T-helper 9 cell (primary cell): ENCODE measurements at places on chromosomes 5 and 9.
A peak's percentile ranks its signal among the peaks of the same experiment; 100 is the strongest.

DNA sequence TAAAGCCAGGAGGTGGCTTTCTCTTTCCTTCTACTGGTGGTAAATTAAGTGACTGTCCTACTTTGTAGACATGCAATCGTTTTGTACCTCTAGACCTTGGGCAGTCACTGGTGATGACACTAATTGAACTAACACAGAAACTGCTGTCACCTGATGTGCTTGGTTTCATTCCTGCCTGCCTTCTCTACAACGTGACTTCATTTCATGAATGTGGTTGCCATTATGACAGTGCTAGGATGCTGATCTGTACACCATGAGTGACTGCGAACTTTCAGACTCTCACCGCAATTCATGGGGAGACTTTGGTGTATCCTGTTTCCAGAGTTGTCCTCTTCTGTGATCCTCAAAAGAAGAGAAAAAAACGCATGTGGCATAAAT lies 47.5 kb downstream of the UBE2QL1 start:
- no peak for DNase-seq

DNA sequence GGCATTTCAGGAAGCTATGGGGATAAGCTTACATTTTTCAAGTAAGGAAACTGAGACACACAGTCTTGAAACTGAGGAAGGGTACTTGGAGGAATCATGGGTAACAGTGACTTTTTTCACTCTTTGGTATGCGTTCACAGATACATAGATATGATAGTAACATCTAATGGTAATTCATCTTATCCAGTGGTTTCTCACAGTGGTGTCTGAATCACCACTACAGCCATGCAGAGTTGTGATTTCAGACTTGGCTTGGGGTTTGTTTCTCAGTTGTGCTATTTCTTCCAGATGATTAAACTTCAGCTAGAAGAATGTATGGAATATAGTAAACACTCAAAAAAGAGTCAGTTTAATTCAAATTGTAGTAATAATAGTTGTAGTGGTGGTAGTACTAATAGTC lies 239.1 kb upstream of the NUDT12 start:
- DNase-seq = no peak

DNA sequence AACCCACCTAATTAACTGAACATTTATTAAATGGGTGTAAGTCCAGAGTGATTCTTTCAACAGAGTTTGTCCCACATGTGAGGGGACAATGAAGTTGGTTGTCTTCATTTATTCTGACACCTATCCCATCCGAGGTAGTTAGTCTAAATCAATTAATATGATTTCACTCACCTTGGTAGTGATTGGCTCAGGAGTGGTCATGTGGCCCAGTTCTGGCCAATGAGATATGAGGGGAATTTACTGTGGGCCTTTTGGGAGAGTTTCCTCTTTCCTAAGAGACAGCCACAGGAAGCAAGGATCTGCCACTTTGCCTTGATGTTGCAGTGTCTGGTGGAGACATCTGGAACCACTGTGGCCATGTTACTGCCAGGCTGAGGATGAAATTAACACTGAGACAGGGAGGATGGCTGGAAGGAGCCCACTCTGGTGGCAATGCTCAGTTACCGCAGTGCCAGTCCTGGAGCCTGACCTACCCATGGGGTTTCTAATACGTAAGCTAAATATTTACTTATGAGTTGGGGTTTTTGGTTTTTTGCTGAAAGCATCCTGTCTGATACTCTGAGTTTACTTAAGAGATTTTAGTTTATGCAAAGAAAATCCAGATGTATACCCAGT lies 118.6 kb downstream of the FGF18 start:
- DNase-seq = no peak

DNA sequence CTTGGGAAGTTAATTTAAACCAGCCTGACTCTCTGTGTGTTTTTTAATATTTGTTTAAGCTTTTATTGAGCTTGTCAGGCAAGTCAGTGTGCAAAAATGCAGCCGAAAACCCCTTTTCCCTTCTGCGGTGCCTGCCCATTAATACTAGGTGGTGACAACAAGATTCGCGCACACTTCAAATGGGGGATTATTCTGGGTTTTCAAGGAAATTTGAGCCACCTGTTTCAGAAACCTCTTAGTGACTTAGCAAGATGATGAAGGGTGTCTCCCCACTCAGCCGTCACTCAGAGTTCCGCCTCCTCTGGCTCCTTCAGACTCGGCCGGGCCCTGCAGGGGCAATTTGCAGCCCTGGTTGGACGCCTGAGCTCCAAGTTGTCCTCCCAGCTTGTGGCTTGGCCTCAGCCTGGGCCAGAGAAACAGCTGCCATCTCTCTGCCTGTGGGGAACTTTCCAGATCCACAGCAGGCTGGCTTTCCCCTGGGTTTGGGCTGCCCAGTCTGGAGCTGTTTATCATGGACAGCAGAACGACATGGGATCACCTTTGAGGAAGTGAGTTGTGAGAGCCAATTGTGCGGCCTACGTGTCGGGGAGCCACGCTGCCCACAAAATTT lies 75.9 kb downstream of the SPRY4 start:
- no peak for DNase-seq

- no peak for DNase-seq
These were observed 475.7 kb upstream of the TNC start for GRCh38 chr9:115593587-115594091.

DNA sequence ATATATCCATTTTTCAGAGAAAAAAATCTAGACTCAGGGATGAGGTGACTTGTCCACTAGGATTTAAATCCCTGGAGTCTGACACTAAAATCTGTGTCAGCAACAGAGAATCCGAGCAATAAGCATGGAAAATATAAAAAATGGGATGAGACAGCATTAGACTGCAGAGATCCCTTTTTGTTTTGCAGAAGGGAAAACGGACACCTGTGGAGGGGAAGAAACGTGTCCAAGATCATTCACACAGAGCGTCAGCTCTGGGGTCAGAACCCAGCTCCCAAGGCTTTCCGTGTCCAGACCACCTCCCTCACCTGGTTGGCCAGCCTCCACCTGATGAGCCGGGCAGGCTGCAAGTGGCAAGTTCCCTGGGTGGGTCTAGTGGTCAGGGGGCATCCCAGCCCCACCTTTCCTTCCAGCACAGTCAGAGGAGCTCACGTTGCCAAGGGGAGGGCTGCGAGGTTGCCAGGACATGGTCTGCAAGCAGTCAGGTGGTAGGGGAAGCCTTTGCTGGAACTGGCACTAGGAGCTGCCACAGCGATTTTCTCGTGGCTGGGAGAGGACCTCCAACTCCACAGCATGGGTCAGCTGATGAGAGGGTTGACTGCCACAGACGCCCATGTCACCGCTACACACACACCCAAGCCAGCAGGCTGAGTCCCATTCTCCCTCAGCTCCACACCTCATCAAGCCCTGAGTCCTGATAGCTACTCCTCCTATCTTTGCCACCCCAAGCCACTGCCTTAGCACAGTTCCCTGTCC lies 65.9 kb upstream of the CPLX2 start:
- no peak for DNase-seq

DNA sequence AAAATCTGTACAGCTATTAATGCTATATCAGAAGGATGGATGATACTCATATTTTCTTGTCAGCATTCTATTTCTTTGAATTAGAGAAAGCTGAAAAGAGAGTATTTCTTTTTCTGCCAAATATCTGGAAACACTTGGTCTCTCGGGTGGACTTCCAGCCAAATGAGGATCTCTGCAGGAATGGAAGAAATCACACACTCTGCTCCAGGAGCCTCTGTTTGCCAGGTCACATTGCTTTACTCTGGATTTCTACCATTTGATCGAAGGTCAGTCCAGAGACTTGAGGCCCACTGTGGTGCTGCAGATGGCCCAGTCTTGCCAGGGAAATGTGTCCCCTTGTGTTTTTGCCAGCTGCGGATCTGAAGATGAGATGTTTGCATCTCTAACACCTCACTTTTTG lies 154.1 kb downstream of the PCSK1 start:
- DNase-seq = no peak

- peak; percentile 27 for DNase-seq
These were observed 2.1 kb downstream of the CA9 start for GRCh38 chr9:35675732-35676392.

GRCh38 chr5:146825033-146825432 lies 53.5 kb downstream of the PPP2R2B start:
- no peak for DNase-seq

DNA sequence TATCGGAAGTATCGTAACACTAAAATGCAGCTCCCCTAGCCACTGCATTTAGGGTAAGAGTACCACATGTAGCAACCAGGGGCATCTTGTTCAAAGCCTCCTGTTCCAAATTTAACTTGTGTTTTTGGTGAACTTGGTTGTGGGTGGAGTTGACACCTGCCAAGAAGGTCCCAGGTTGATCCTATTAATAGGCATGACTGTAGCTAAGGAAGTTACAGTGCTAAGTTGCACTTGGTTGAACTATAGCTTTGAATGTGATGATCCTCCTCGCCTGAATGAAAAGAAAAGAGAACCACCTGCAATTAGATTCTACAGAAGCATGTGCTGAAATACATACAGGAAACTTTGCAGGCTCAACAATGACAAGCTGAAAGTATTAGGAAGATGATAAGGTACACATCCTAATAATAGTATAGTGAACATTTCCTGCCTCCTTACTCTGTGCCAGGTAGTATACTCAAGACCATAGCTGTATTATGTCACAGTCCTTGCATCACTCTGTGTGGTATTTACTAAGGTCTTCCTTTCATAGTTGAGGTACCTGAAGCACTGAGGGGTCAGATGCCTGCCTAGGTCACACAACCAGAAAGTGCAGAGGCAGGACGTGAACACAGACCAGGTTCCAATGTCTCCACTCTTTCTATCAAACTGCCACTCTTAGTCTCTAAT lies 64.5 kb upstream of the PIP5K1B start:
- no peak for DNase-seq

GRCh38 chr5:31137676-31138075 lies 55.8 kb upstream of the CDH6 start:
- no peak for DNase-seq

DNA sequence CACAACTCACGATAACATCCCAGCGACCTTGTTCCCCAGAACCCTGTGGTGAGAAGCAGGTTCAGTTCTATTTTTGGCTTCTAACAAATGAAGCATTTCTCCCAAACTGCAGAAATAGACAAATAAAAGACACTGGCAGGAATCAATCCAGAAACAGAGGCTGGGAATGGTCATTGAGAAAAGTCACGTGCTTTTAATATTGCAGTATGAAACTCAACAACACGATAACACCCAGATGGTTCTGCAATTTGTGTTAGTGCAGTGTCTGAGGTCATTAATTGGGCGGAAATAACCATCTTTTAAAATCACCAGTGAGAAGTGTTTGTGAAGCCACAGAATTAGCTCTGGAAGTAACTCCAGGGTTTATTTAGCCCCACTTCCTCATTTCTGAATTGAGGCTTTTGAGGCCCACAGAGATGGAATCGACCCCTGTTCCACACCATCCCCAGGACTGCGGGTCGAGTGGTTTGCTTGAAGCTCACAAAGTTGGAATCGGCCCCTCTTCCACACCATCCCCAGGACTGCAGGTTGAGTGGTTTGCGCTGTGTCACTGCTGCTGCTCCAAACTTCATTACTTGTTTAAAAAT lies 164.7 kb upstream of the IRX4 start:
- DNase-seq = no peak

DNA sequence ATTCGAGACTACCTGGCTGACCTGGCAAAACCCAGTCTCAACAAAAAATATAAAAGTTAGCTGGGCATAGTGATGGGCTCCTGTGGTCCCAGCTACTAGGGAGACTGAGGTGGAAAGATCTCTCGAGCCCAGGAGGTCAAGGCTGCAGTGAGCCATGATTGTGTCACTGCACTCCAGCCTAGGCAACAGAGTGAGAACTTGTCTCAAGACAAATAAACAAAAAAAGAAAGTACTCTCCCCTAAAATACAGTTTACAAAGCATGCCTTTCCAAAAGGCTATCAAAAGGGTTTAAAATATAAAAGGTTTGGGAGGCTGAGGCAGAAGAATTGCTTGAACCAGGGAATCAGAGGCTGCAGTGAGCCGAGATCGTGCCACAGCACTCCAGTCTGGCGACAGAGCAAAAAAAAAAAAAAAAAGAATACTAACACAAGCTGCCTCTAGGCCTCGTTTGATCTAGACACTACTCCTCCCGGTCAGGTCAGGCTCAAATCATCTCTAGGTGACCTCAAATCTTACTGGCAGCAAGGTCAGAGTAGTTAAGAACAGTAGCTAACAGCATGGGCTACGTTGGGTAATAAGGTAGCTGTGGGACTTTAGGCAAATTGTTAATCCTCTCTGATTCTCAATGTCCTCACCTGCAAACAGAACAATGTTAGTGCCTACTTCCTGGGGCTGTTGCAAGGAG lies 9.3 kb downstream of the NAIF1 start:
- no peak for DNase-seq

DNA sequence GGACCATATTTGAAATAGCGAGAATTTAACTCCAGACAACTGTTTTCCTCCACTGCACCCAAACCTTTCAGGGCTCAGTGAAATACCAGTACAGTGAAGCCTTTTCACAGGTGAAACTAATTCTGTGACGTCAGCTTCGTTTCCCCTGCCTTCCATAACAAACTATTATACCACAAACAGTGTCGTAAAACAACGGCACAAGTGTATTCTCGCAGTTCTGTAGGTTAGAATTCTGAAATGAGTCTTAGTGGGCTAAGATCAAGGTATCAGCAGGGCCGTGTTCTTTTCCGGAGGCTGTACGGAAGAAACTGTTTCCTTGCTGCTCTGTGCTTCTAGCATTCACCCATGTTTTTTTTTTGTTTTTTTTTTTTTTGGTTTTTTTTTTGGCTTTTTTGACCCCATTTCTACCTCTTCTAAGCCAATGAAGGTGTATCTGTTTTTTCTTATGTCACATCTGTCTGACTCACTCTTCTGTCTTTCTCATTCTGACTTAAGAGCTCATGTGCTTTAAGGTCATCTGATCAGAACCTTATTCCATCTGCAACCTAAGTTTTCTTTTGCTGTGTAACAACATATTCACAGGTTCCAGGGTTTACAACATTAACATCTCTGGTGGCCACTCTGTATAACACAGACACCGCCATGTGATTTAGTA lies 20.1 kb downstream of the ISOC1 start:
- no peak for DNase-seq

DNA sequence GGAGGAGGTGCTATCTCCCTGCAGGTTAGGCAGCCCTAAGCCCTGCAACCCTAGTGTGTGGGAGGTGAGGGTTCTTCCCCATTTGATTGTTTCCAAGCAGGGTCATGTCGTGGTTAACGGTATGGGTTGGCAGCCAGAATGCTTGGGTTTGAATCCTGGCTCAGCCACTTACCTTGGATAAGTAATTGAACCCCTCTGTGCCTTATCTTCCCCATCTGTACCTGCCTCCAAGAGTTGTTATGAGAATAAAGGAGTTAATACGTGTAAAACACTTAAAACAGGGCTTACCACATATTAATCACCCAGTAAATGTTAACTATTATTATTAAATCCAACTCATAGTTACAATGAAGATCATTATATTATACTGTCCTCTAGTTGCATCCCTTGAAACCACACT lies 52.2 kb upstream of the SPATA31E1 start:
- no peak for DNase-seq

DNA sequence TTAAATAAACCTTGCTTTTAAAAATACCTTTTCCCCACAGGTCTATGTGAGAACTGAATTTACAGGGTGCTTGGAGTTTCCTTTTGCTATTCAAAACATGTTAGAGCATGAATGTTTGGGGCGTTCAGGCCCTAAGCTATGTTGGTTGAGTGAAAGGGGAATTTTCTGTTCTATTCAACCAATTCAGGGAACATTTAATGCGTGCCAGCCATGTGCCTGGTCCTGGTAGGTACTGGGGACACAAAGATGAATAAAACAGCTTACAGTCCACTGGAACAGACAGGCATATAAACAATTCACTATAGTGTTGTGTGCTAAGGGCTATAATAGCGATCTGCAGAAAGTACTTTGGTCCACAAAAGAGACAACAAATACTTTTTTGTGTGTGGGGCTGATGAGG lies 108.5 kb downstream of the ZSWIM6 start:
- no peak for DNase-seq
